DMS 273 treated with DMSO at 0.1 percent for 48 hours (cell line): ENCODE measurements at places on chromosomes 5 and 9.

- DNase-seq: no peak
Observed at GRCh38 chr9:133828338-133828997, 90.3 kb upstream of the SARDH start.

DNA sequence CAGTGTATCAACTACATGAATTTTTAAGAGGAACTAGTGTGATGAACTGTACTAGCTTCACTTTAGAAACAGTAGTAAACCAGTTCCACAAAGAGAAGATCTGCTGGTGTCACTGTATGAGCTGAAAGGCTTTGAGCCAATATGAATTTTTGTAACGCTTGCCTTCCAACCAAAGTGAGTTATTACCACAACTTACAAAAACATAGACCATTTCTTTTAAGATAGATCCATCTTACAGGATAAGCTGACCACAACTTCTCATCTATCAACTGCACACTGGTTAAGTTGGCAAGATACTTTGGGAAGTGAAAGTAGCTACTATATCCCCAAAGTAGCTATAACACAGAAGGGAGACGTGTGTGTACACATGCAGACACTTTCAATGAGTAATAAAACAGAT lies 849.6 kb upstream of the DMAC1 start:
- no peak for DNase-seq

DNA sequence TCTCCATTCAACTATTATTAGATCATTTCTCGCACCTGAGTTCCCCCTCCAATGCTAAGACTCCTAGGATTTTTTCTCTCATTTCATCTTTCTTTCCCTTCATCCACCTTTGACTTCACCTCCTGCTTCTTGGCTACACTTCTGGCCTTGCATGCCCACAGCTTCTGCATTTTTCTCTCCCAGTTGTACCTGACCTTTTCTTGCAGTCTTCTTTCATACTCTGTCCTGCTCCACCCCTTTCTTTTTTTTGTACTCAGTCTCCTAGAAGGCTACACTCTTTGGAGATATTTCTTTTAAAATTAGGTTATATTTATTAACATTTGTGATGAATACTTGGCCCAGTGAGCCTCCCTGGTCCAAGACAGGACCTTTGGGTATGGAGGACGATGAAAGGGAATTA lies 190.4 kb downstream of the DEPDC1B start:
- DNase-seq: no peak

DNA sequence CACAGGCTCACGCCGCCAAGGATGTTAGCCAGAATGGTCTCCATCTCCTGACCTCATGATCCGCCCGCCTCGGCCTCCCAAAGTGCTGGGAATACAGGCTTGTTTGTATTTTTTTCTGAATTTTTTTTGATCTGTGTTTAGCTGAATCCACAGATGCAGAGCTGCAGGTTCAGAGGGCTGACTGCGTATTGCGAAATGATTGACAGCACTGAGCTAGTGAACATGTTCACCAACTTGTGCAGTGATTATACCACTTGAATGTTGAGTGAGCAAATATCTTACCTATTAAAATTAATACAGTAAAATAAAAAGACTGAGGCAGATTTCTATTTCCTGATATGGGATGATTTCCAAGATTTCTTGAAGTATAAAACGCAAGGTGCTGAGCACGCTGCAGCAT lies 123.1 kb upstream of the PHYKPL start:
- DNase-seq: no peak

GRCh38 chr5:157593052-157593757 lies 17.6 kb upstream of the ADAM19 start:
- DNase-seq: no peak

DNA sequence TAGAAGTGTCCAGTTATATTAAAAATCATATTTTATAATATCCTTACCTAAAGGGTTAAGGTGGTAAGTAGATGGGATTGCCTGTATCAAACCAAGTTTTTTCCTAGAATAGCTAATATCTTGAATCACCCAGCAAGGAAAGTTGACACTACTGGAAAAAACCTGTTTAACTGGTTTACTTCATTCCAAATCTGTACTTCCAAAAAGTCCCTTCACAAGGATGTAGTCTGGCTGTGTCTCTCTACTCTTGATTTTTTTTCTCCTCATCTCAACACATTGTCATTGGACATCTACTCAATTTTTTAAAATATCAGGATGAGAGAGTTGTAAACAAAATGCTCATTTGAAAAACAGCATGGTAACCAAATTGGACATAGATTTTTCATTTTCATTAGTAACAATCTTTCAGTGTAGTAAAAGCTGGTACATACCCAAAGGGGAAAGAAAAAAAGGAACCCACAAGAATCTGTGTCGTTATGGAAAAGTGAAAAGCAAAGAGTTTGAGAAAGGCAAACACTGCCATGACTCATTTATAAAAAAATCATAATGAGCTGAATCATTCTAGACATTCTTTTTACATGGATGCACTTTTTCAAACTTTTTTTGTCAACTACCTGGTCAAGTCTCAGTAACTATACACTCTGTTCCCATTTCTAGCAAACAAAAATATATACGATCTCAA lies 173.5 kb downstream of the GLIS3 start:
- DNase-seq: no peak
